ENCODE measurements at places on chromosomes 16 and 17.

DNA sequence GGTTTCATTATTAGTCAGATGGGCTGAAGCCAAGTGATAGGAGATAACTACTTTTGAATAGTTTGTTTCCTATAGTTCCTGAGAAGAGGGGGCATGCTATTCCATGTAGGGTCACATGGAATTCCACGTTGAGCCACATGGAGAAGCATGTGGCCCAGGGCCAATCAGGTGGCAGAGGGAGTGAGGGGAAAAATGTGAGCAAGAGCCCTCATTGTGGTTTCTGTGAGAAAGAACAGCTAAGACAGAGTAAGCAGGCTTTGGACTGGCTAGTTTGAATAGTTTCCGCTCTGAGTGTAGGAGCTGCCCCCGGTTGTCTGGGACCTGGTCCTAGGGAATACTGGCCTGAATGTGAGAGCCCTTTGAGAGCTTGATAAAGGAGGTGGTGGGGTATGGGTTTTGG, 69.9 kb upstream of the CNTNAP4 start:
- H3K27ac ChIP-seq: no peak overlapping the region
- H3K4me1 ChIP-seq: no peaks in the 10 kb centered on the region
- no peak for DNase-seq
- H3K36me3 ChIP-seq: no peaks in the 10 kb centered on the region

DNA sequence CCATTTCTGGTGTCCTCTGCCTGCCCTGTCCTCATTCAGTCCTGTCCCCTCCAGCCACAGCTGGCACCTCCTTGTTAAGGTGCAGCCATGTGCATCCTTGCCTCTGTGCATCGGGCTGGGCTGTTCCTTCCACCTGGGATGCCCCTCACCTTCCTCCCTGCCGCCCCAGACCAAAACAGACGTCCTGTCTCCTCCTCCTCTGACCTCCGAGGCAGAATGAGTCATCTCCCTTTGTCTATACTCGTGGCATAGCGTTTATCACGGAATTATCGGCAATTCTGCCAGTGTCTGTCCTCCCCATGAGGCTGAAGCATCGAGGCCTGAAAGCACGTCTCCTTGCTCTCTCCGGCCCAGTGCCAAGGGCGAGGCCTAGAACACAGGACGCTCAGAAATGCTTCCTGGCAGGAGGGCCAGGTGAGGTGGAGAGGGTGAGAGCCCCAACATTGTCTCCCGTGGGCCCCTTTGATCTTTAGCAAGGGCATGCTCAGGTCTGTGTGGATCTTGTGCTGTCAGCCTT, 4.6 kb downstream of the RAI1 start:
- H3K27me3 ChIP-seq: peaks cover 5% of the 10 kb centered on the region
- H3K4me1 ChIP-seq: peaks cover 11% of the 10 kb centered on the region
- no peak for DNase-seq

DNA sequence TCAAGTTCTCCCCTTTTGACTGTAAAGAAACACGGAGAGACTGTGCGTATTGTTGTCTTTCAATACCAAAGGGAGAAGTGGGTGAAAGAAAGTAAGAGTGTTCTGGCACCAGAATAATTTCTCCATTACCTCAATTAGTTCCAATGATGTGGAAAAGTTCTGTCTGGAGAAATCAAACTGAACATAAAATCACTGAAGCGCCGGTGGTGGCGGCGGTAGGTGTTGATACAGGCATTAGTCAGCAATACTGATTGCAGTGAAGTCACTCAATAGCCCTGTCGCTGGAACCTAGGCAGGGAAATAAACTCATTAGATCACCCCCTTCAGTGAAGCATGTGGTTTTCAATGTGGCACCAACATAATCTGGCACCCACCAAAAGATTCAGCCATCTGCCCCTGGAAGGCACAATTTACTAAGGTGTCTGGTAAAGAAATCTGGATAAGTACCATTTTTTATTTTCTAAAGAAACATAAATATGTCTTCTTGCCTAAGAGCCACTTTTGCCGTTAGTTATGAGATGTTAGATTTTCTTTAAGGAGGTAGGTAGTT, 274.2 kb upstream of the SOX9 start:
- no peaks in the 10 kb centered on the region for H3K27me3 ChIP-seq
- DNase-seq: no peak
- H3K36me3 ChIP-seq: no peaks in the 10 kb centered on the region
- H3K27ac ChIP-seq: no peak overlapping the region
- no peaks in the 10 kb centered on the region for H3K4me1 ChIP-seq
- no peak overlapping the region for H3K4me3 ChIP-seq

- H3K4me3 ChIP-seq: no peak overlapping the region
- no peak overlapping the region for H3K27ac ChIP-seq
- H3K27me3 ChIP-seq: no peaks in the 10 kb centered on the region
These were observed 11.9 kb downstream of the KATNB1 start for GRCh38 chr16:57747496-57747895.

DNA sequence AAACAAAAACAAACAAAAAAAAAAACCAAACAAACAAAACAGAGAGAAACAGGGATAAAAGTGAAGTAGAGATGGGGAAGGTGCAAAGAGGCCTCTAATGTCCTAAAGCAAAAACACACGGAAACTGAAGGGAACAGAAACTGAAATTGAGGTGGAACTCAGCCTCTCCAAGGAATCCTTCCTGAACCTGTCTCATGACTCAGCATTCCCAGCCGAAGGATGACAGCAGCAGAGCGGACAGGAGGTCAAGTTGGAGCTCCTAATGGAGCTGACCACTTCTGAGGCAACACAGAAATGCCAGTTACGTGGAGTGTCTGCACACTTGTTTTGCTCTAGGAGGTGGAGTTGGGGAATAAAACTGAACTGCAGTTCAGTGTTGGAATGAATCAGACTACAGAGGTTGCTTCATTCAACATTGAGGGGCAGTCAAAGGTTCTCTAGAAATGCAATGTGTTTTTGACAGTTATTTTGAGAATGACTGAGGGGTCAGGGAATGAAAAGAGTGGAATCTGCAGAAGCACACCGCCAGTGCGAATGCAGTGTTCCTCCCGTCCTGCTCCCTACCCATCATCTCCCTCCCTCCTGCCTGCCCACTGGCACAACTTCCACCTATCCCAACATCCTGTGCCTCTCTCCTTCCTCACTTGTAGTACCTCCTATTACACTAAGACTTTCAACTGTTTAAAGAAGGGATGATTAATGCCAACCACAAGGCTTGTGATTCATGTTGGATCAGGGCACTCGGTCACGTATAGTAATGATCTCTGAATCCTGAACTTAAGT, 6.3 kb downstream of the UBE2O start:
- no peak for DNase-seq
- H3K4me1 ChIP-seq: peaks cover 8% of the 10 kb centered on the region
- no peak overlapping the region for H3K27ac ChIP-seq
- H3K36me3 ChIP-seq: peaks cover 6% of the 10 kb centered on the region

DNA sequence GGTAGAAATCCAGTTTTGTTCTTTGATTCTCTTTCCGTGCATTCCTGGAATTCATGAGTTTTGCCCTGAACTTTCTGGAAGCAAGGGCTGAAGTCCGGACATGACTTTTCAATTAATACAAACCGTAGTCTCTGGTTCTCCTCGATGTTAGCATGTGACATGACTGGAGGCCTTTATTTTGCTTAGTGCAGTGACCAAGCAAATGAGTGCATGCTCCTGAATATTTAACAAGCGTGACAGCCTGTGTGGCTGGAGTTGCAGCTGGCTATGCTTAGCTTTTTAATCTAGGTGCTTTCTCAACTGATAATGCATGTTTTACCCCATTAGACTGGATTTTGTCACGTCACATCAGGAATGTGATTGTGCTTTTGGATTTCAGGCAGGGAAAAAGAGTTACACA, 302.1 kb downstream of the MAP2K6 start:
- no peak overlapping the region for H3K27ac ChIP-seq
- no peak for DNase-seq
- no peaks in the 10 kb centered on the region for H3K36me3 ChIP-seq
- H3K4me1 ChIP-seq: no peaks in the 10 kb centered on the region
- no peak overlapping the region for H3K4me3 ChIP-seq

- H3K27ac ChIP-seq: no peak overlapping the region
- H3K4me1 ChIP-seq: no peaks in the 10 kb centered on the region
- H3K4me3 ChIP-seq: no peak overlapping the region
- H3K36me3 ChIP-seq: no peaks in the 10 kb centered on the region
These were observed 10.8 kb downstream of the LYRM1 start for GRCh38 chr16:20911361-20911760.

- H3K4me1 ChIP-seq: no peaks in the 10 kb centered on the region
- no peaks in the 10 kb centered on the region for H3K27me3 ChIP-seq
- no peak overlapping the region for H3K27ac ChIP-seq
- no peaks in the 10 kb centered on the region for H3K36me3 ChIP-seq
These were observed 28.9 kb upstream of the GSE1 start for GRCh38 chr16:85584267-85584666.

DNA sequence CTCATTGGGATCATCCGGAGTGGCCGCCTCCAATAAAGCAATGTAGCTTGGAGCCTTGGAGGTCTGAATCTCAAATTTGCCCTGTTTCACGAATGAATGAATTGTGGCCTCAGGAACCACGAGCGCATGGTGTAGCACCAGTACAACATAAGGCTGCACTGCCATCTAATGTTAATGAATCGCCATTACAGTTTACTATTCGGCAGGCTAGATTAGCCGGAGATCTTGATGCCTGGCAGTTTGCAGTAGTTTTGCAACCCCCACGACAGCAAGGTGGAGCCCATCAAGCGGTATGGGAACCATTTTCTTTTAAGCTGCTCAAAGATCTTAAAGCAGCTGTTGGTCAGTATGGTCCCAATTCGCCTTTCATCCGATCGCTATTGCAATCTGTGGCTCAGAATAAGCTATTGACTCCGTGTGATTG, 18.8 kb downstream of the ALOX15B start:
- H3K27me3 ChIP-seq: peaks cover 2% of the 10 kb centered on the region
- H3K27ac ChIP-seq: no peak overlapping the region
- H3K36me3 ChIP-seq: no peaks in the 10 kb centered on the region
- peak; percentile 26 for DNase-seq
- no peak overlapping the region for H3K4me3 ChIP-seq

DNA sequence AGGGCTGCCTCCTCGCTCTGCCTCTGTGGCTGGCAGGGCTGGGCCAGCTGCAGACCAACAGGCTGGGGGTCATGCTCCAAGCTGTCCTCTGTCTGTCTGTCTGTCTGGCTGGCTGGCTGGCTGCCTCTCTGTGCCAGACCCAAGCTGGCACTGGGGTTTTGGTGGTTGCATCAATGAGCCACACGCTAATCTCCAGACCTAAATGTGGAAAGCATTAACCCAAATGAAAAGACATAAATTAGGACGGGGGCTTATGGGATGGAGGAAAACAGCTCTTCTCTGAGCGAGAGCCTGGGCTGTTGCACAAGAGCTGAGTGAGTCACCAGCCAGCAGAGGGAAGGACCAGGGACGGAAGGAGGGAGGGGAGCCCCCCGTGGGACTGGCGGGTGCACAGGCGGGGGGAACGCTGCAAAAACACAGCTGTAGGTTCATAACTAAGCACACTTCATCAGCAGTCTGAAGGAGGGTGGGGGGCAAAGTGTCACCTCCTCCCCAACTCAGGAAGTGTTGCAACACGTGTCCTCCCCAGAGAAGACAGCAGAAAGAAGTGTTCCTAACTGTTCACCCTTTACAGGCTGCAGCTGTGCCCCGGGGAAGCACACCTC, 83.4 kb downstream of the GAS7 start:
- peaks cover 2% of the 10 kb centered on the region for H3K27me3 ChIP-seq
- H3K4me1 ChIP-seq: peaks cover 21% of the 10 kb centered on the region
- DNase-seq: peak; percentile 77
- peak overlapping the region; percentile 41 for H3K4me3 ChIP-seq
- H3K36me3 ChIP-seq: no peaks in the 10 kb centered on the region

DNA sequence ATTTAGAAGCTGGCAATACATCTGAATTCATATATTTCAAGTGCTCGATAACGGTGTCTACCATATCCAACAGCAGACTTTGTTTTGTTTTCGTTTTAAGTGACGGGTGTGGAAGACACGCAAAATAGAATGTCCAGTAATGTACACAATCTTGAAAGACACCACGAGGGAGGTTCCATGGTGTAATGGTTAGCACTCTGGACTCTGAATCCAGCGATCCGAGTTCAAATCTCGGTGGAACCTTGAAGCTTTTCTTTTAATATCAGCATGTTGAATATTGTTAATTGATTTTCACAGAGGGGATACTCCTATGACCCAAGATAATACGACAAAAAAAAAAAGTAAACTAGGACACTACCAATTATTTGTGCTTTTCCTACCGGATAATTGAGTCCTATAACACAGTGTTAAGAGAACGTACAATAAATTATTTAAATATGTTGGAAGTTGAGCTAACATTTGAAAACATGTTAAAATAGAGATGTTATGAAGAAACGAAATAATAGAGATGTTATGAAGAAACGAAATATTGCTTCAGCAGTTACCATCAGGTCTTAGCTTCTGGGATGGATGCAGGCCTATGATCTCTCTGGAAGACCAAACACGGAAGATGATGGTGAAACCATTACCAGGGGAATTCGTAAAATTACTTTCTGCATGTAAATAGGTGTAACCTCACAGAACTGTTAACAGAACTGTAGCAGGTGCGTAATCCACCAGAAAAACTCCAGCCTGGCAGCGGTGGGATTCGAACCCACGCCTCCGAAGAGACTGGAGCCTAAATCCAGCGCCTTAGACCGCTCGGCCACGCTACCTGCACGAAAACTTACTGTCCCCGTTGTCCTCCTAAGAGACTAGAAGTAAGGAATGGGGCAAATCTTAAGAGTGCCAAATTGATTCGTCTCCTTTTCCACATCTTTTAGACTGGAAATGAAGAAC, 1.5 kb upstream of the ALOXE3 start:
- H3K36me3 ChIP-seq: no peaks in the 10 kb centered on the region
- peak overlapping the region; percentile 73 for H3K4me3 ChIP-seq
- peak; percentile 74 for DNase-seq
- H3K27ac ChIP-seq: peak overlapping the region; percentile 51
- H3K27me3 ChIP-seq: peaks cover 8% of the 10 kb centered on the region

- H3K4me3 ChIP-seq: no peak overlapping the region
- H3K27ac ChIP-seq: no peak overlapping the region
- peaks cover 67% of the 10 kb centered on the region for H3K4me1 ChIP-seq
- H3K36me3 ChIP-seq: no peaks in the 10 kb centered on the region
- no peak for DNase-seq
- peaks cover 56% of the 10 kb centered on the region for H3K27me3 ChIP-seq
These were observed 20.4 kb upstream of the ZC3H18 start for GRCh38 chr16:88549671-88550245.

- H3K27ac ChIP-seq: peak overlapping the region; percentile 77
- DNase-seq: no peak
- H3K36me3 ChIP-seq: no peaks in the 10 kb centered on the region
- H3K4me3 ChIP-seq: no peak overlapping the region
- no peaks in the 10 kb centered on the region for H3K27me3 ChIP-seq
- peaks cover 44% of the 10 kb centered on the region for H3K4me1 ChIP-seq
These were observed 4.1 kb upstream of the KDM8 start for GRCh38 chr16:27199235-27199586.

DNA sequence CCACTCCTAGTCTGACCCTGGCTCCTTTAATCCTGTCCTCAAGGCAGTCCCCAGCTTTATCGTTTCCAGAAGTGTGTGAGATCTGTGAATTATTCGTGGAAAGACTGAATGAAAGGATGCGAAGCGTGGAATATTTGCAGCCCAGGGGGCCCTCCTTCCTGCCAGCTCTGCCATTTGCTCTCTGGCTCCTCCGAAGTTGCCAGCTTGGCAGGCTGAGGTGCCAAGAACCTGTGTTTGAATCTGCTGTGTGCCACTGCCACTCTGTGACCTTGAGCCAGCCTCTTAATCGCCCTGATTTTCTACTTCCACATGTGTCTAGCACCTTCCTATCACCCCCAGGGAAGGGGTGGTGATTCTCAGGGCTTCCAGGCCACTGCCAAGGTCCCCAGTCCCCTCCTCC, 10.8 kb downstream of the TBKBP1 start:
- H3K4me3 ChIP-seq: no peak overlapping the region
- H3K27me3 ChIP-seq: no peaks in the 10 kb centered on the region
- no peaks in the 10 kb centered on the region for H3K36me3 ChIP-seq
- peak overlapping the region; percentile 72 for H3K27ac ChIP-seq
- no peak for DNase-seq

- H3K36me3 ChIP-seq: no peaks in the 10 kb centered on the region
- no peaks in the 10 kb centered on the region for H3K27me3 ChIP-seq
- DNase-seq: no peak
- H3K4me3 ChIP-seq: no peak overlapping the region
These were observed 174.0 kb downstream of the KATNIP start for GRCh38 chr16:27723711-27724481.

Data from T-cell (primary cell).